ENCODE measurements at places on chromosomes 16 and 17.

DNA sequence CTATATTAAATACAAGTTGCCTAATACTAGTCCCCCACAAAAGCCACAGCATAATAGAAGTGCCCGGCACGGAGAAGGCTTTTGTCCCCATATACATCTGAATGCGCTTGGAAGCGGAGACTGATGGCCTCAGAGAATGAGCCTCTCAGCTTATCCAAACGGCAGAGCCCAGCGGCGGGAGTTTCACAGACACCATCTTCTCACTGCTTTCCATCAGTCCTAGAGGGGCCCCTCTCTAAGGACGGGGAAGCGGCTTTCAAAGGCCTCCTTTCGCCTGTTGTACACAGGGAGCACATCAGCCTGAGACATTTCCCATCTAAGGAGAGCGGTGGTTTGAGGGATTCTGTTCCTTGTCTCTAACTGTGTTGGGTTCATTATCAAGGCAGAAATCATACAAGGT lies 16.9 kb downstream of the NXN start:
- DNase-seq: no peak

- no peak for DNase-seq
Observed at GRCh38 chr16:81708266-81709015, 70.7 kb upstream of the PLCG2 start.

DNA sequence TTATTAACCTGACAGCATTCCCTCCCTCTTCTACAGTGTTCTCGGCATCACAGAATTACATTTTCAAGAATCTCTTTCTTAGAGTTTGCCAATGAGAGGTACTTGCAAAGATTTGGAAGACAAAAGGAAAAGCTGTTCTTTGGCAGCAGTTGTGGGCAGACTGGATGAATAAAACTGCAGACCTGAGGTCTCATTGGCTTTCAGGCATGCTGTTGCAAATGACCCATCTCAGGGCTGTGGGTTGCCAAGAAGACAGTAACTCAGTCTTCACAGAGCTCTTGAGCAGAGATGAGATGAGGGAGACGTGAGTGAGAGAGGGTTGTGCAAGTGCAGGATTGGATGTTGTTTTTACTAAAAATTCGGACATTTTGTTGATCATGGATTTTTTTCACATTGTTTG lies 11.3 kb upstream of the USP31 start:
- no peak for DNase-seq

DNA sequence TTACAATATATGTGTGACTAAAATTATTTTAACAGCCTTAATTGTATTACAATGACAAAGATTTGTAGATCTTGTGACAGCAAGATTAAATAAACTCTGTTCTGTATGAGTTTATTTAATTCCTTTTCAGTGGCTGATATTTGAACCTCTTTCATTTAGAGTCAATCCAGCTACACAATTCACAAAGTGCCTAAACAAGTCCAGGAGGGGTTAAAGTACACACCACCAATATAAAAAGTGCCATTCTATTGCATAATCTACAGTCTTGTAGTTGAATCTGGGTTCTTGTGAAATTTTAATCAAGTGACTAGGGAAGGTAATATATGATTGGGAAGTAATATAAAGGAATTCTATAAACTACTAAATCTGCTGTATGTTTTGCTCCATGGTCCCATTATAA lies 3.9 kb upstream of the NFAT5 start:
- no peak for DNase-seq

DNA sequence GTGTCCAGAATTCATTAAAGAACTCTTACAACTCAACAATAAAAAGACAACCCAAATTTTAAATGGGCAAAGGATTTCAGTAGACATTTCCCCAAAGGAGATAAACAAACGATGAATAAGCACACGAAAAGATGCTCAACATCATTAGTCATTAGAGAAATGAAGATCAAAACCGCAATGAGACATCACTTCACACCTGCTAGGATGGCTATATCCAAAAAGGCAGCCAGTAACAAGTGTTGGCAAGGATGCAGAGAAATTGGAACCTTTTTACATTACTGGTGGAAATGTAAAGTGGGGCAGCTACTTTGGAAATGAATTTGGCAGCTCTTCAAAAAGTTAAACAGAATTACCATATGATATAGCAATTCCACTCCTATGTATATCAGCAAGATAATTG lies 42.0 kb downstream of the PITPNM3 start:
- no peak for DNase-seq

DNA sequence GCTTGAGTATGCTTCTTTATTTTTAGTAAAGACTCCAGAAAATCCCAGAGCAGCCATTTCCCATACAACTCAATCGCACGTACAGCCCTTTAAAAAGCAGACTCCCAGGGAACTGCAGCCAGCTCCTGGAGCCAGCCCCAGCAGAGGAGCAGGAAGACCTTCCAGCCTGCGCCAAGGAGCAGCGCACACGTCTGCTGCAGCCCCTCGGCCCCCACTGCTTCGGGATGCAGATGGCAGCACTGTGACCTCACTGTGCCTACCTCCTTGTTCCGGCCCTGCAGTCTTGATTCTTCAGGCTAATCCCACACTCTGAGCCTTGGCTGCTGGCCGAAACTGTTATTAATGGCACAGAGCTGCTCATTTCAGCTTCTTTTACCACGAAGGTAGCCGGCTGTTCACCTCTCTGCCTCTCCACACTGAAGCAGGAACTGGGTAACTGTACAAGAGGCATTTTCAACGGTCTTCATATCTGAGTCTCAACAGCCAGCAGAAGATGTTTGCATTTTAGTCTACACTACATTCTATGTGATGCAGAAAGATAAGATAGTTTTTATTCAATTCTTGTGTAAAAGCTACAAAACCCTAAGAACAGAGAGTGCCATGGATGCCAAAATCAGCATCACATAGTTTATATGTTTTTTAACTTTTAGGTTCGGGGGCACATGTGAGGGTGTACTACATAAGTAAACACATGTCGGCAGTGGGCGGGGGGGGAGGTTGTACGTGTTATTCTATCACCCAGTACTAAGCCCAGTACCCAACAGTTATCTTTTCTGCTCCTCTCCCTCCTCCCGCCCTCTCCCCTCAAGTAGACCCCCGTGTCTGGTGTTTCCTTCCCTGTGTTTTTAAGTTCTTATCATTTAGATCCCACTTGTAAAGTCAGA lies 130.9 kb downstream of the ANKRD11 start:
- no peak for DNase-seq

- DNase-seq: no peak
Observed at GRCh38 chr16:6880263-6880662, 452.4 kb upstream of the RBFOX1 start.

DNA sequence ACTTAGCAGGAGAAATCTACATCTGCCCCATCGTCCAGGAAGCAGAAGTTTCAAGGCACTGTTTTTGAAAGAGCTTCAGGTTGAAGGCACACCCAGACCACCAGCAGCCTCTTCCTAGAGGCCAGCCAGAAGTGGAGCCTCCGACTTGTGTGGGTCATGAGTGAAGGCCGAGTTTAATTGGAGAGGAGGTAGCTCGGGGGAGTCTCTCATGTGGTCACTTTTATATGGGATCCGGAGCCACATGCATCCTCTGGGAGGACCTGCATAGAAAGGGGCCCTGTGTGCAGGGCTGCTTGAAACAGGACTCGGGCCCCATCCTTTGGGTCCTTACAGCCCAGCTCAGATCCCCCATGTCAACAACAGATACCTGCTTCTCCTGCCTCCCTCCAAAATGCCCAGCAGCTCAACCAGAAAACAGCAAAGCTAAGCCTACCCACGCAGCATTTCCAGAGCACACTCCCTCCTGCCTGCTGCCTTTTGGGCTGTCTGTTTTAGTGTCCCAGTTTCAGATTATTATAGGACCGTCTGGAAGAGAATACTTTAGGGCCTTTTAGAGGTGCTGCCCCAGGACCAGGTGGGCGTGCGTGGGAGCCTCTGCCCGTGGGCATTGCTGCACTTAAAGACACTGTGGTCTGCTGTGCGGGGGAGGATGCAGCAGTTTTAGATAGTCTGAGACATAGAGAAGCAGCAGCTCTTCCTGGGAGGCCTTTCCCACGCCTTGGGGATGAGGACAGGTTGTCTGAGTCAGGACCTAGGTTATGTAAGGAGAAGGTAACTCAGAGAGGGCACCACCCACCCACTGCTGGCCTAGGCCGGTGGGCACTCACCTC lies 29.5 kb downstream of the MPRIP start:
- DNase-seq: no peak

GRCh38 chr16:16149710-16150116 lies 73.6 kb downstream of the ABCC6 start:
- DNase-seq: no peak

DNA sequence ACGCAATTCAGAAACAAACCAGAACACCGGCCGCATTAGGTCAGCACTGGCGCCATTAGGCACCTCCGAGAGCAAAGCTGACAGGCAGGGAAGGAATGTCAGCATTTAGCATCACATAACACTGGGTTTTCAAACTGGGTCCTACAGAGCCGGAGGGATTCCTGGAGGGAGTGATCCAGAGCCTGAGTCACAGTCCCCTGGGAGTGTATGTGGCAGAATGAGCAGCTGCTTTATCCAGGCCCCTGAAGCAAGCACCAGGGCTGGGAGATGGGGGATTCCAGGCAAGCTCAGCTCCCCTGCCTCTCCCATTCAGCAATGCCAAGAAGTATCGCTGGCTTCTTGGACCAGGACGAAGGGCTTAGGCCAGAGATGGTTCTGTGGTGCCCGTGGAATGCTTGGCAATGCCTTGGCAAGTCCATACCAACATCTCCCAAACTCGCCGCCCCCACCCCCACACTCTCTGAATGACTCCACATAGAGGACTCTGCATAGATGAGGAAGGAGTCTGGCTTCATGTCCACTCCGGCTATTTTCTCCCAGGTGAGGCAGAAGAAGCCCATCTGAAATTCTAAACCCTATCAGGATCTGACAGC lies 20.4 kb downstream of the GAS7 start:
- DNase-seq: no peak

DNA sequence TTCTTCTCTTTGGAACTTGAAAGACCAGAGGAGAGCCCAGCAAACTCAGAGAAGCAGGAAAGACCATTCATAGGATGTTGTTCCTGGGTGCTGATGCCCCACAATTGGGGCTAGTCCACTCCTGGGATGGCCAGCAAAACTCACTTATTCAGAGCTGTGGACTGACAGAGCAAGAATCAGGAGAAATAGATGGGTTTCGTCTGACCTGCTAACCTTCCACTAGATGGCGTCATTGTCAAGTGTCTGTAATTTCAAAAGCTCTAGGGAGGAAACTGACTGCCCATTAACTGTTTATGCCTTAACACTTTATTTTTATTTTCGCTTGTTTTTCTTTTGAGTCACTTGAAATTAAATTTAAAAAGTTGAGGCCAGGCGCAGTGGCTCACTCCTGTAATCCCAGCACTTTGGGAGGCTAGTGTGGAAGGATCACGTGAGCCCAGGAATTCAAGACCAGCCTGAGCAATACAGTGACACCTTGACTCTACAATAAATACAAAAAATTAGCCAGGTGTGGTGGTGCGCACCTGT lies 28.7 kb upstream of the MILR1 start:
- DNase-seq: peak; percentile 77

GRCh38 chr17:27457731-27458523 lies 1.7 kb downstream of the KSR1 start:
- peak; percentile 70 for DNase-seq

DNA sequence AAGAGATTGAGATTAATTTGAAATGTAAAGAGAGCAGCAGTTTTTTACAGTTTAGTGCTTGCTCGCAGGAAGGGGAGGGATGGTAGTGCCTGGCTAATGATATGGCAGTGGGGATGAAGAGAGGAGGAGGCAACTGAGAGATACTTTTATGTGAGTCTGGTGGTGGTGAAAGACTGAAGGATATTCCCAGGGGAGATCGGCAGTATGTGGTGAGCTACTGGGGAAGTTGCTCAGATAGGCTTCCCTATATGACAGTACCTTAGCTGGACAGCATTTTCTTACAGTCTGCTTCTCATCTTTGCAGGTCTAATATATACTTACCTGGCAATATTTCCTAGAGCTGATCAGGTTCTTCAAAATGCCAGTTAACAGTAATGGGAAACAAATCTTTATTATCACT lies 8.6 kb downstream of the CEP95 start:
- no peak for DNase-seq

GRCh38 chr16:20851601-20852000 lies 45.3 kb downstream of the REXO5 start:
- no peak for DNase-seq

GRCh38 chr16:51050377-51050706 lies 100.7 kb downstream of the SALL1 start:
- no peak for DNase-seq

DNA sequence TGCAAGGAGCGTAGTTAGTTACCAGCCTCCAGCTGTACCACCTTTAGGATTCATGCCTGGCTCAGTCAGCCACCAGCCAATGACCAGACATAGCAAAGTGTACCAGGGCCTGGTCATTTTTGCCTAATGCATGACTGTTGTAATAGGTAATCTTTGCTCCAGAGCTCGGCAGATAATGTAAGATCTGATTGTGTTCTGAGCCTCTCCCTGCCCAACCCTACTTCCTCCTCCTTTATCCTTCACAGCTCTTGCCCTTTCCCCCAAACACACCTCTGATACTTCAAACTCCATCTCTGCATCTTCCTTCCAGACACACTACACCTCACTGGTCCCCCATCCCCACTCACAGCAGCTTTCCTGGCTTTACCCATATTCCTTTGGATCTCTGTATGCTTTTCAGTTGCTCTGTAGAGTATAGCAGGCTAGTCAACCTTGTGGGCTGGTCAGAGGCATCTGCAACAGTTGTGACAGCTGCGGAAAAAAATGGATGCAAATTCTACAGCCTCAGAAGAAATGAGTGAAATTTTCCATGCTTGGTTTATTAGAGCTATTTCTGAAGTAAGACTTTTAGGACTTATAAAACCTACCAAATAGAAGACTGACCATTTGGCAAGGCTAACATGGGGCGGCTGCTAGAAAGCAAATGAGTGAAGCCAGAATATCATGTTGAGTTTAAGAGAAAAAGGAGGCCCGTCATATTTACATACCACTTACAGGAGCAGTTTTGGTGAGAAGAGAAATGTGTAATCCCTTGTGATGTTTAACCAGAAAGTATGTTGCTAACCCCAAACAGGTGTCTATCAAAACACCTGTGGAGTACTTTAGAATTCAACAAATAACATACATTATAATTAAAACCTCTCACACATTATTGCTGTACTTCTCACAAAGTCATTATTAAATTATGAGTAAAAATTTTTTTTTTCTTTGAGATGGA lies 19.9 kb upstream of the C16orf87 start:
- DNase-seq: no peak

GRCh38 chr16:71851746-71852145 lies 6.0 kb downstream of the ATXN1L start:
- DNase-seq: no peak

DNA sequence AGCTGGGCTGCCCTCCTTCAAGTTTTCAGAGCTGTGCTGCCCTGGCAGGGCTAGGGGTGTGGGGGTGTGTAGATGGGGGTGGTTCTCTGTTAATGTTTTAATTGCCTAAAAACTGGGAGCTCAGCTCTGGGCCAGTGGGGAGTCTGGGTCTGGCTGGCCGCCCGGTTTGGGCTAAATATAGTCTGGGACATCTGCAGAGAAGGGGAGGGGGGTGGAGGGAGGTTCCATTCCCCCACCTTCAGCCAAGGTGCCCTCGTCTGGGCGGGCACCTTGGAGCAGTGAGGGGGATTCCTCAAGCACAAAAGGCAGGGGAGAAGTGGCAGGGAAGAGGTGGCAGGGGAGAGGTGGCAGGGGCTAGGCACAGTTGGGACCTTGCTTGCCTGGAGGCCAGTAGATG lies 13.0 kb downstream of the RARA start:
- no peak for DNase-seq

GRCh38 chr17:3740611-3741073 lies 16.9 kb downstream of the HASPIN start:
- DNase-seq: no peak

Measured in NCI-H526 (cell line).